ENCODE measurements at places on chromosomes 3 and 15.

DNA sequence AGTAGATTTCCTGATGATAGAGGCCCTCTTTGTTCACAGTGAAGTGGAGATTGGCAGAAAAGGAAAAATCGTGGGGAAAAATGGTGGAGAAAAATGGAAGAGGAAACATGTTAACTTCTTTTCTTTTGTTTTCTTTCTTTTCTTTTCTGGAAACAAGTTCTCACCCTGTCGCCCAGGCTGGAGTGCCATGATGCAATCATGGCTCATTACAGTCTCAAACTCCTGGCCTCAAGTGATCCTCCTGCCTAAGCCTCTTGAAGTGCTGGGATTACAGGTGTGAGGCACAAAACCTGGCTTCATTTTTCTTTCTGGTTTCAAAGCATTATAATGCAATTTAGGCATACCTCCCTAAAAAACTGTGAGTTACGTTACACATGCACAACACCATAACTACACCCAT, 464.2 kb downstream of the MECOM start:
- DNase-seq = no peak

- no peak for DNase-seq
Measured at GRCh38 chr3:44832965-44833364, 28.7 kb upstream of the TMEM42 start.

DNA sequence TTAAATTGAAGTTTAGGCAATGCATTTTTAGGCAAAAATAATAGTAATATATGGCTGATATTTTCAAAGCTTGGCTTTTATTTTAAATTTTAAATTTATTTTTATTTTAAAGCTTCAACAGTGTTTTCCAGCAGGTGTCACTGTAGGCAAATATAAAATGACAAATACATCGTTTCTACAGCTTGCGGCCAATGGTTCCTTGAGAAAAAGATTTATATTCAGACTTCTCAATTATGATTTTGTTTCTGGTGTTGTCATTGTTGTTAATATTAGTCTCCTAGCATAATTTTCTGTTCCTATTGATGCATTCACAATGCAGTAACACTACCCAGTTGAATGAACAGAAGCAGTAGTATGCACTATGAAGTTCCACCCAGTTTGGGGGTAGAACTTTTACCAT, 220.7 kb upstream of the DNAJC19 start:
- no peak for DNase-seq

- no peak for DNase-seq
Measured at GRCh38 chr3:188814581-188814980, 357.2 kb upstream of the TPRG1 start.

DNA sequence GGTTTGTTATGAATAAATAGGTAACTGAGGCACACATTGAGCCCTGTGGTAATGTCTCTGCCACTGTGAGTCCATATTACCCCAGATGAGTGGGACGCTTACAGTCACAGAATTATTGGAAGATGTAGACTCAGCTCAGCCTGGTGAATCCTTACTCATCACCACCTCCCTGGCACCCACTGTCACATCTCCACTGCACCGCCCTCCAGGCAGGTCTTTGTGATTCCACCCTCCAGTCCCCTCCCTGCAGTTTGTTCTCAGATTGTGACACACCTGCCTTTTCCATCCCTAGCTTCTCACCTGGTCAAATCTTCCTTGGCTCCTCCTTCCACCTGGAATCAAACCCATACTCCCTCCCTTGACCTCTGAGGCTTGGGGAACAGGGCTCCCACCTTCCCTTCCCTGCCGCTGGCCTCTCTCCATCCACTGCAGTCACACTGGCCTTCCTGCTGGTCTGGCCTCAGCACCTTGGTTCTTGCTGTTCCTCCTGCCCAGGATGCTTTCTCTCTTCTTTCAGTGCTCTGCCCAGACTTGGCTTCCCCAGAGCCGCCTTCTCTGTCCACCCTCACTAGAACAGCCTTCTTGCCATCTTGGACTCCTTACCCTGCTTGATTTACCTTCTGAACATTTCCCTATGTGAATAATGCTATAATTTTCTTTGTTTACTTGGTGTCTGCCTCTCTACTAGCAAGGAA, 9.4 kb downstream of the SLC6A20 start:
- no peak for DNase-seq

DNA sequence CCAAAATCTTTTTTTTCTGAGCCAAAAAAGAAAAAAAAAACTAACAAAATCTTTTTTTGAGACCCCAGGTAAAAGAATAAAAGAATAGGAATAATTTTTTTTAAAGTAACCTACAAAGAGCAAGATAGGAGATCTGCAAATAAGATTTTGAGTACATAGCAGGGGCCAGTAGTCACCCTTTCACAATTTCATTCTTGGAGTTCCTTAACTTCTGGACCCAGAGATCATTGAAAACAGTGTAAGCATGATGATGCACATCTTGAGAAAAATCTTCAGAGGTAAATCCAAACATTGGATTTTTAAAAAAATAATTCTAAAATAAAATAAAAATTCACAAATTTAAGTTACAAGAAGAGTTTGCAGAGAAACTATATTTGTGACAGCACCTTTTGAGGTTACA, 18.8 kb downstream of the TFRC start:
- no peak for DNase-seq

DNA sequence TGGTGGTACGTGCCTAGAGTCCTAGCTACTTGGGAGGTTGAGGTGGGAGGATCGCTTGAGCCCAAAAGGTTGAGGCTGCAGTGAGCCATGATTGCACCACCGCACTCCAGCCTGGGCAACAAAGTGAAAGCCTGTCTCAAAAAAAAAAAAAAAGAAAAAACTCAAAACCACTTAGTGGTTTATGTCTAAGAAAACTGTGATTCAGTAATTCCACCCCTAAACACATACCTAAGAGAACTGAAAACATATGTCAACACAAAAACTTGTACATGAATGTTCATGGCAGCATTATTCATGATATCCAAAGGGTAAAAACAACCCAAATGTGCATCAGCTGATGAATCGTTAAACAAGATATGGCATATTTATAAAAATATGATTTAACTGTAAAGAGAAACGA, 14.3 kb downstream of the SPG21 start:
- DNase-seq = no peak

DNA sequence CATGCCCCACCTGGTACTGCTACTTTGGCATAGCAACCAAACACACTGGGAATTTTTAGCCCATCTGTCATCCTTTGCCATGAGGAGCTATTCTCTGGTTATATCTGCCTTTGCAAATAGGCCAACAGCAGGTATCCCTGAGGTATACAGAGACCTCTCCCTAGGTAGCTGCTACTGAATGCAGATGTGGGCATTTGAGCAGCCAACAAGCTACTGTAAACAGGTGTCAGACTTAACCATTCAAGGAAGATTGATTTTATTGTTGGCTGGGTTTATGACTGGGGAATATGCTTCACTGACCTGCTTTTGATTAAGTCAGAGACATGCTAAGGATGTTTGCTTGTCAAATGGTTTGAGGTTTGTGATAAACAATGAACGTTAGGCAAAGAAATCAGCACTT, 183.2 kb downstream of the OXSM start:
- no peak for DNase-seq

DNA sequence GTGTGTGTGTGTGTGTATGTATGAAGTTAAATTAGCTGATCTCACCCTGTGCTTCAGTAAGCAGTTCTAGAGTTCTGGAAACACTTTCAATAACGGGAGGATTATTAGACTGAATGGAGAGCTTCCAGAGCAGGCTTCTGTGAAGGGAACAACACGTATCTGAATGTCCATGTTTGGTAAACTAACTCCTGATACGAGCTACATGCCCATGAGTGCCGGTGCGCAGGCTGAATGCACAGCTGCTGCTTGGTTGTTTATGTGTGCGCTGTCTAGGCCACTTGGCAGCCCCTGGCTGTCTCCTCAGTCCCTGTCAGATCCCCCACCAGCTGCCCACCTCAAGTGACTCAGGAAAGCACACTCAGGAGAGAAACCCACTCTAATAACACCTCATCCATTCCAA, 137.0 kb downstream of the EPHB1 start:
- no peak for DNase-seq
